ENCODE measurements at places on chromosomes 12 and 14. TPM values are rescaled to one million over a fixed set of nuclear protein-coding genes. Genes with fewer than 3 reads are reported as not detected.

GRCh38 chr14:74618078-74618952 is 6.3 kb upstream of the LTBP2 start:
- no peak for DNase-seq

DNA sequence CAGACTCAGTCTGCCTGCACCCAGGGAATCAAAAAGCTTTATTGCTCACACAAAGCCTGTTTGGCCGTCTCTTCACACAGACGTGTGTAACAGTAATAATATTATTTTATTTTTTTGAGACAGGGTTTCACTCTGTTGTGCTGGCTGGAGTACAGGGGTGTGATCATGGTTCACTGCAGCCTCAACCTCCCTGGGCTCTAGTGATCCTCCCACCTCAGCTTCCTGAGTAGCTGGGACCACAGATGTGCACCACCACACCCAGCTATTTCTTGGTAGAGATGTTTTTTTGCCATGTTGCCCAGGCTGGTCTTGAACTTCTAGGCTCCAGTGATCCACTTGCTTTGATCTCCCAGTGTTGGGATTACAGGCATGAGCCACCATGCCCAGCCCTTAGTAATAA is 88.4 kb upstream of the DCD start:
- no peak for DNase-seq

DNA sequence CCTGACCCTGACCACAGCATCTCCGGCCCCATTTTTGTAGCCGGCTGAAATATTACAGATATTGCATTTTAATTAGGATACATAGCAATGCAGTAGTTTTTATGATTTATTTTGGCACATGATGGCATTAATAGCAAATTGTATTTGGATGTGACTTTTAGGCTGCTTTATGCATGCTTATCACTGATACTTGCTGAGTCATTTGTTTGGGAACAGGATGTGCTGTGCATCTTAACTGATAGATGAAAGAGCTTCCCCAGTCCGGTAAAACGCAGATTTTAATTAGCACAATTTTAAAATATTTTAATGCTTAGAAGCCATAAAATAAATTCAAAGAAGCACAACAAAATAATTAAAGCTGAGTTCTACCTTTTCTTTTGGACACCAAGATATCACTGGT is 90.7 kb downstream of the OTOGL start:
- DNase-seq: no peak

DNA sequence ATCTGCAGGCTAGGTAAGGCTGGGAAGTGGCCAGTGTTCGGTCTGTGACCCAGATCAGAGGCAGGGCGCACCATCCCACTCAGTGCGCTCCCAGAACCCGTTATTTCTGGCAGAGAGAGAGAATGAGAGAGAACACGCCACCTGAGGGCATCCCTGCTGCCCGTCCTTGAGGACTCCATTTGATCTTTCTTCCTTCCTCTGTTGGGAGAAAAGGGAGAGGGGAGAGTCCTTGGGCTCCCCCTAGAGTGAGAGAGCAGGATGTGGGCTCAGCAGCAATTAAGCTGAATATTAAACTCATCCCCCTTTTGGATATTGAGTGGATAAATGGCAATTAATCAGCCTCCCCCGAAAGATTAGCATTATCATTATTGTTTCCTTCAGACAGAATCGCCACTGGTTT is 70.6 kb downstream of the IFT43 start:
- DNase-seq: no peak

- DNase-seq: no peak
Measured at GRCh38 chr14:103286460-103286859, 47.6 kb upstream of the EIF5 start.

DNA sequence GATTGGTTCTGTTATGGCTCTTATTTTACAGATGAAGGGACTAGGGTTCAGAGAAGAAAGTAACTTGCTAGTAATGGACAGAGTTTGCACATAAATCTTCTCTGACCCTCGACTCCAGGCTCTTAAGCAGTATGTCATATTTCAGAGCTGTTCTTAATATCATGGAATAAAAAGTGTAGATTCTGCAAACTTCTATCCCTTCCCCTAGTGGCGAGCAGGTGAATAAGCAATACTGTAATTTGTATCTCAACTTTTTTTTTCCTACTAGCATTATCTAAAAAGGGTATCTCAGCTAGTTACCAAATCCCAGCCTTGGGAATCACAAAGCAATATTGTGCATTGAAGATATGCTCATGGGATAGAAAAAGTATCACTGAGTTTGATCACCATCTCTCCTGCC is 83.2 kb downstream of the ANO4 start:
- no peak for DNase-seq

DNA sequence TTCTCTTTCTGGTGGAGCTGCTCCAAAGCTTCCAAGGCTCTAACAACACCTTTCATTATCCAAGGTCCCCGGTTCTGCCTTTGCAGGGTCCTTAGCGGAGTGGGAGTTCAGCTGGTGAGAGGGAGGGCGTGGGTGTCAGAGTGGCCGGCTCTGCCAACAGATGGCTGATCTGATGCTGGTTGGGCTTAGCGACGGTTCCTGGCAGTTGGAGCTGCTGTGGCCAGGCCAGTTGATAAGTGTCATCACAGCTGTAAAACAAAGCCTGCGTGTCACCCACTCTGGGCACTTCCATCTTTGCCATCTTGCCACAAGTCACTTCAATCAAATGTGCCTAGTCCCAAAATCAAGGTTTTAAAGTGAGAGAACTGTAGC is 36.3 kb downstream of the RIN3 start:
- no peak for DNase-seq

DNA sequence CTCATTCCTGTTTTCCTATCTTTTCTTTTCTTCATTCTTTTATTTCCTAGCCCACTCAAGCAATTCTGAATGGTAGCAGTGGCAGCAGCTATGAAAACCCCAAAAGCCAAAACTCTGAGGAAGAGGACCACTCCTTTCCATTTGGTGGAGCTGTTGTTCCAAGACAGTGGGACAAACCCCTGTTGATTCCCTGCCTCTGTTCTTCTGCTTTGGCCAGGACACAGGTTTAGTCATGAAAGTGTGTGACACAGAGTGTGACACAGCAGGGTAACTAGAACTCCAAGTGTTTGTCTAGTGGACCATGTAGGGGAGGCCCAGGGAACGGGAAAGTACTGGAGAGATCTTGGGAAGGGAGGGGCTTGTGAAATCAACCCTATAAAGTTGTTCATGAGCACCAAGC is 71.1 kb downstream of the PTCSC3 start:
- DNase-seq: no peak

DNA sequence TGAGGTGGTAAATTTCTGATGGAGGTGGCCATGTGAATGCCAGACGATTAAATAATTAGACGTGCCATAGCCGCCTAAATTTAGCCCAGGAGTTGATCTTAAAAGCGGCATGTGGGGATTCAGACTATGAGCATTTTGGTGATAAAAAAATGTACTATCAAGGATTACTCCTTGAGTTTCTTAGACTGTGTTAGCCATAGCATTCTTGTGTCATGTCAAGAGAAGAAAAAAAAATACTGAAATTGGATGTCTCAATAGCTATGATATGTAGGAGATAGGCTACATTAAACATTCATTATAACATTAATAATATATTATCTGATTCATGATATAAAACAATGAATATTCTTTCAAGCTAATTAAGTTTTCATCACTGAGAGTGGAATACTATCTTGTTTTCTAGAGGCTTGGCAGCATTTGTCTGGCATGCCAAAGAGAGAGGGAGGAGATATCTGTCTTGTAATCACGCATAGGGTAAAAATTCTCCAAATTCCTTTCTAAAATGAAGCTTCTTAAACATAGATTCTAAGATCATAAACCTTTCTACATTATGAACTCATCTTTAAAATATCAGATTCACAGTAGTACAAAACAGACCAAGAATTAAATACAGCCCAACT is 727.0 kb downstream of the C12orf50 start:
- no peak for DNase-seq

GRCh38 chr12:68497702-68498101 is 113.0 kb upstream of the RAP1B start:
- peak; percentile 98 for DNase-seq

- DNase-seq: no peak
Measured at GRCh38 chr14:68268719-68269118, 449.1 kb downstream of the RAD51B start.

DNA sequence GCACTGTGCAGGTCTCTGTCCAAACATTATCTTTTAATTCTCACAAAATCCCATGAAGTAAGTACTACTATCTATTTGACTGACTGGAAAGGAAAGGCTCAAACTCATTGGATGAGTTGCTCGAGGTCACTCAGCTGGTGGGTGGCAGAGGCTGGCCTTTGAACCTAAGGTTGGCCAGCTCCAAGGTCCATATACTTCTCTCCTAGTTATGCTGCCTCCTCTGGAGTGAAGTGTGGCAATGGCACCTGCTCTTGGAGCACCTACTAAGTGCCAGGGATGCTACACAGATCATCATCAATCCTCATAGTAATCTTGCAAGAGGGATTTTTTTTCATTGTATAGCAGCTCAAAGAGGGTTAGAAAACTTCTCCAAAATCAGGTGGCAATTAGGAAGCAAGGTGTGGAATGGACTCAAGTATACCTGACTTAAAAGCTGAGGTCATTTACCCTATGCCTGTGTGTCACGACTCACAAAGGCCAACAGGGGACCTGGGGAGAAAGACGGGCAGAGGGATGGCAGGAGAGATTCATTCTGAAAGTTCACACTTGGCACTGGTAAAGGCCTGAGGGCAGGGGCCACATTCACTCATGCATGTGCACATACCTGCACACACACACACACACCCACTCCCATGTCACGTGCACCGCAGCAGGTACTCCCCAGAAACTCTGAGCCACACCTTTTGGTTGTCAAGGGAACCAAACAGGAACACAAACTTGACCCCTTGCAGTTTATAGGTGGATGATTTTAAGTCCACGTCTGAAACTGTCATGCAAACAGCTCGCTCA is 146.4 kb downstream of the FOXN3 start:
- DNase-seq: no peak

GRCh38 chr12:124486346-124486963 is 81.0 kb downstream of the NCOR2 start:
- DNase-seq: no peak

DNA sequence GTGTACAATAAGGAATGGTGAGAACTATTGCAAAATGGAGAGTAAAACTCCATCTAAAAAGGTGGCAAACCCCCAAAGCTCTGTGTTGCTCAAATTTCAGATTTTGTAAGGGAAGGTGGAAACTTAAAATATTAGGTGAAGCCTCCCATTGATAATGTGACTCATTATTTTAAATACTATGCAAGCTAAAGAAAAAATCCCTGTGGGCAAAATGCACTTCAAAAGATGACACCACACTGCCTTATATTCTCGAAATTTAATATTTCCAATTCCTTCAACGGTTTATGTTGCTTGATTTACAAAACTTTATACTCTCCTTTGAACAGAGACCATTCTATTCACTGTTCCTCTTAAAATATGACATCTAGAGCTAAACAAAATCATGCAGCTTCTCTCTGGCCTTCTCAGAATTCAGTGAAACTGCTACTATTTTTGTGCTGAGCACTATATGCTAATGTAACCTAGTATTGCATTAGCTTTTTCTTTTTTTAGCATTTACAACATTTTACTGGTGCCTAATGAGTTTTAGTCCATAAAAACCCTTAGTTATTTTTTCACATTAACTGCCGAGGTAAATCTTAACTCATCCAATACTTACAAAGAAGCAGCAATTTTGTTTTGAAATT is 297.7 kb downstream of the SYT1 start:
- no peak for DNase-seq

- DNase-seq: no peak
Measured at GRCh38 chr12:57431654-57432188, 878 bp upstream of the R3HDM2 start.

- no peak for DNase-seq
Measured at GRCh38 chr14:38189930-38190726, 17.6 kb upstream of the SSTR1 start.

GRCh38 chr14:77906446-77906845 is 106.5 kb downstream of the ADCK1 start:
- no peak for DNase-seq

DNA sequence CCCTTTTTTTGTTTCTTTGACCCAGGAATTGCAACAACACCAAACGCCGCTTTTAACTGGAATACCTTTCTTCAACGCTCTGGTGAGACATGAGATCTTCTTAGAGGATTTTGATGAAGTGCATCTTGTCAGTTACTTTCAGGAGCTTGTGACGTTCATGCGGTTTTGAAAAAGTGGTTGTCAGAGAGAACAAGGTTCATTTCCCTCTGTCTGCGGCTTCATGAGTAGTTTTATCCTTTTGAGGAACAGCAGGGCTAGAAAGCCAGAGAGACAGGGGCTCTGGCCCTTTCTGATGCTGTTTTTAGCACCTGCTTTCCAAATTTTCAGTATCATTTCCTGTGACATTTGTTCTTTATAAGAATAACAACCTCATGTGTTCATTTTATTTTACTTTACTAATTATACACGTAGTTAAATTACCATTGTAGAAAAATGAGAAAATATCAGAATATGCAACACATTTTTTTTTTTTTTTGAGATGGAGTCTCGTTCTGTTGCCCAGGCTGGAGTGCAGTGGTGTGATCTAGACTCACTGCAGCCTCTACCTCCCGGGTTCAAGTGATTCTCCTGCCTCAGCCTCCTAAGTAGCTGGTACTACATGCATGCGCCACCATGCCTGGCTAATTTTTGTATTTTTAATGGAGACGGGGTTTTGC is 61.8 kb downstream of the GLT1D1 start:
- no peak for DNase-seq

GRCh38 chr14:68550338-68550715 is 242.5 kb downstream of the ZFP36L1 start:
- no peak for DNase-seq

DNA sequence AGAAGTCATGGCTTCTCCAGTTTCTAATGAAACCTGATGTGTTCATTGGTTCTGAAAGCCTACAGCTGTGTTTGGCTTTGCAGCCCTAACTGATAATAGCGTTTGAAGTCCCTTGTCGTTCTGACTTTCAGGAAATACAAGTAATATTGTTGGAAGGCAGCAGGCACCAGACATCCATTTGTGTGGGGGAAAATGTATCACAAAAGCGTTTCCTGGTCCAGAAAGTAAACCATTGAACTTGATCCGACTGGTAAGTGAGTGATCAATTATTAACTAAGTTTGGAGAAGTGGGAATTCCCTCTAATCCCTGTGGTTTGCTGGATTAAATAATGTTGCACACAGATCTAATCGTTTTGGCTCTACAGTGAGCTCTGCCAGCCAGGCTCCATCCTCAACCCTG is 77.3 kb upstream of the LTA4H start:
- no peak for DNase-seq

DNA sequence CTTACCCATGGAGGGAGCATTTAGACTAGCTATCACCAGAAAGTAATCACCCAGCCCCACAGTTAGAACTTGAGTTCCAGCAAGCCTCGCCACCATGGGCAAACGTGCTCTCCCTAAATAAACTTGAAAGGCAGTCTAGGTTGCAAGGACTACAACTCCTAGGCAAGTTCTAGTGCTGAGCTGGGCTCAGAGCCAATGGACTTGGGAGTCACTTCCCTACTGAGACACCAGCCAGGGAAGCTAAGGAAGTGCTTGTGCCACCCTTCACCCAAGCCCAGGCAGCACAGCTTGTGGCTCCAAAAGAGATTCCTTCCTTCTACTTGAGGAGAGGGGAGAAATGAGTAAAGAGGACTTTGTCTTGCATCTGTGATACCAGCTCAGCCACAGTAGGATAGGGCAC is 57.9 kb downstream of the SLCO1A2 start:
- DNase-seq: no peak

- DNase-seq: no peak
Measured at GRCh38 chr12:67651132-67651695, 2.7 kb downstream of the DYRK2 start.

GRCh38 chr14:64459405-64460136 is 5.7 kb upstream of the AKAP5 start:
- DNase-seq: no peak

The WNT1 gene
- not detected for polyA plus RNA-seq

The TAS2R46 gene
- polyA plus RNA-seq: 0.09 TPM

The TAS2R8 gene
- not detected for polyA plus RNA-seq

The LRRIQ1 gene
- not detected for polyA plus RNA-seq

The ARMH4 gene
- 1.8 TPM for polyA plus RNA-seq

The PPP4R3A gene
- 36.1 TPM for polyA plus RNA-seq

The HCAR2 gene
- polyA plus RNA-seq: not detected
